Retina (tissue), 1 donor: ENCODE measurements at places on chromosomes 7 and 10.

- no peak for DNase-seq
These were observed 10.7 kb upstream of the STEAP4 start for GRCh38 chr7:88317422-88317821.

- DNase-seq: no peak
These were observed 219.6 kb downstream of the CACNB2 start for GRCh38 chr10:18359812-18360211.

- no peak for DNase-seq
These were observed 28.3 kb upstream of the CCDC6 start for GRCh38 chr10:59934701-59935100.

DNA sequence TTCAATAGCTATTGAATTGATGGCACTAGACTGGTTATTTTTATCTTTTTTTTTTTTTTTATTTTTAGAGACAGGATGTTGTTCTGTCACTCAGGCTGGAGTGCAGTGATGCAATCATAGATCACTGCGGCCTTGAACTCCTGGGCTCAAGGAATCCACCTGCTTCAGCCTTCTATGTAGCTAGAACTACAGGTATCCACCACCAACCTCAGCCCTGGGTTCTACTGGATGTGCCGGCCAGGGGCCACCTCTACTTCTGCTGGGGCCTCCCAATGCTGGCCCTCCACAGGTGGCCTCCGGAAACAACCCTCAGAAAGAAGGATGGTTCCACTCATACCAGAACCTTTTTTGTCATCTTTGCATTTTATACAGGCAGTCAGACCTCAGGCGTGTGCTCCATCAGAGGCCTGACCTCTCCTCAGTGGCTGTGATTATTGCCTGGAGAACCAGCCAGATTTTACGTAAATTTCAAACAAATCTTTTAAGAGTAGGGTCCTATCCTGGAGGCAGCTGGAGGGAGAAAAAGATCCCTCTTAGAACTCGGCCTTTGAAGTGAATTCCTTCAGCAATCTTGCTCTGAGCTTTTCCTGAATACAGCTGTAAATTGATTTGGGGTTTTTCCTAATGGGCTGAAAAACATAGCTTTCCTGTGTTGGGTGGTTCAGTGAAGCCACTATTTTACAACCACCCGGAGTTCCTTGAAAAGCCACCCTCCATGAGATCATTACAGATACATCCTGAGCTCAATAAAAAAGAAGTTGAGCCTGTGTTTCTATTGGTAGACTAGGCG, 110.0 kb downstream of the SPAG6 start:
- DNase-seq: no peak

DNA sequence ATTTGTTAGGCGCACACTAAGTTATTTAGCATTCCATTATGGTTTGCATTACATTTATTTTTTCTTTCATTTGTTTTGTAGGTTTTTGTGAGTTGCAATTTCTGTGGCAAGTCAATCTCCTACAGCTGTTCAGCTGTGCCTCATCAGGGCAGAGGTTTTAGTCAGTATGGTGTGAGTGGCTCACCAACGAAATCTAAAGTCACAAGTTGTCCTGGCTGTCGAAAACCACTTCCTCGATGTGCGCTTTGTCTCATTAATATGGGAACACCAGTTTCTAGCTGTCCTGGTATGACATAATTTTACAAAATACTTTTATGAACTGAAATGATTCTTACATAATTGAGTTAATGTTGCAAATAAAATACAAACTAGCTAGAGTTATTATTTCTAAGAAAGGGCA, 29.5 kb downstream of the MIOS start:
- no peak for DNase-seq
